ENCODE measurements at places on chromosomes 4 and X. TPM values are rescaled to one million over a fixed set of nuclear protein-coding genes. Genes with fewer than 3 reads are reported as not detected.

The ERVMER34-1 gene
- not detected for total RNA-seq

The NPY2R gene
- total RNA-seq = not detected

The UGT8 gene
- not detected for total RNA-seq

The DCHS2 gene
- total RNA-seq = not detected

The MRFAP1L1 gene
- 51.7 TPM for total RNA-seq

The CT55 gene
- not detected for total RNA-seq

The TEC gene
- total RNA-seq = 1.3 TPM

The PLAC1 gene
- not detected for total RNA-seq

The PPM1K gene
- 39.5 TPM for total RNA-seq

The PRMT9 gene
- total RNA-seq = 7.4 TPM

The ANKRD50 gene
- total RNA-seq = 0.12 TPM

The STOX2 gene
- not detected for total RNA-seq

The GABRQ gene
- total RNA-seq = not detected

The SOD3 gene
- total RNA-seq = not detected
